Small intestine (tissue), 16 donors: ENCODE measurements at places on chromosomes 6 and 20.

DNA sequence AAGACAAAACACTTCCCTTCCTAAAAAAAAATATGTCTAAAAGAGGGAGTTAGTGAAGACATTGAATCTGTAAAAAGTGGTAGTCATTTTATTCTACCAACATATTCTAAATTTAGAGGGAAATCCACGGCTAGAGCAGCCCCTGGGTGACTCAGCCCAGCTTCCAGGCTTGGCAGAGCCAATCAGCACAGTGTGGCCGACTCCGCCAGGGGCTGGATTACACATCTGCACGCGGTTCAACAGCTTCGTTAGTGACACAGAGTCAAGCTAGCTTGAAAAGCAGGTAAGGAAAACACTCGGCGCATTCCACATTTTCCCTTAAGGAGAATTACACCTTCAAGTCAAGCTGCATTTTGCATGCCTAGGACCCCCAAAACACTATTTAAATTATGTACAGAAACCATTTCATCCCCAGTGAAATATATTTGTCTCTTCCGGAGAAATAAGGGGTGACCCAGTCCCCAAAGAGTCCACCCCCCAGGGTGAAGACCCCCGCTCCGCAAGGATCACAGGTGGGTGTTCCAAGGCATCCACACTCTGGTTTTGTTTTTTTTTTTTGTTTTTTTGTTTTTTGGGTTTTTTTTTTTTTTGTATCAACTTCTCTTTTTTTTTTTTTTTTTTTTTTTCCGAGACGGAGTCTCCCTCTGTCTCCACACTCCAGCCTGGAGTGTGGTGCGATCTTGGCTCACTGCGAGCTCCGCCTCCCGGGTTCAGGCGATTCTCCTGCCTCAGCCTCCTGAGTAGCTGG is 58.4 kb upstream of the ARID1B start:
- H3K4me3 ChIP-seq, result no peak overlapping the region
- DNase-seq, result no peak
- no peaks in the 10 kb centered on the region for H3K27me3 ChIP-seq

- no peaks in the 10 kb centered on the region for H3K4me1 ChIP-seq
- no peak overlapping the region for H3K4me3 ChIP-seq
- no peak for DNase-seq
- no peak overlapping the region for H3K27ac ChIP-seq
Measured at GRCh38 chr6:22149096-22149495, 147.7 kb downstream of the PRL start.

GRCh38 chr6:142548566-142548965 is 246.8 kb downstream of the ADGRG6 start:
- H3K36me3 ChIP-seq, result no peaks in the 10 kb centered on the region
- H3K4me1 ChIP-seq, result no peaks in the 10 kb centered on the region
- H3K27ac ChIP-seq, result no peak overlapping the region

GRCh38 chr6:163460307-163460782 is 45.8 kb downstream of the QKI start:
- no peaks in the 10 kb centered on the region for H3K36me3 ChIP-seq
- peak overlapping the region; percentile 55 for H3K27ac ChIP-seq
- H3K27me3 ChIP-seq, result no peaks in the 10 kb centered on the region
- H3K4me3 ChIP-seq, result no peak overlapping the region

DNA sequence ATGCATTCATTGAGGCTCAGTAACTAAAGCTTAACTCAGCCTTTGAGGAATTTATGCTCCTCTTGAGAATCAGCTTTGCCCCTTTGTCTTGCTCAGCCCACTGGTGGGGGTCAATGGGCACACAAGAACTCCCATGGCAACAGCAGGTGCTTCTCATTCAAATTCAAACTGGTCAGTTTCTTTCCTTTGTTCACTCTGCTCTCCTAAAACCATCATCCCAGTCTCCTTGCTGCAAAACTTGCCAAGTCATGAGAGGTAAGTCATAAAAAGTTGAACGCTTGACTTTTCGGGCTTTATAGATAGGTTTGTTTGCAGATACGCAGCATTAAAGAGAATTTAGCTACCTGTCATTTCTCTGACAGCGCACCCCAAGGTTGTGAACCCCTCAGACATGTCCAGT is 146.8 kb downstream of the TFAP2A start:
- no peaks in the 10 kb centered on the region for H3K36me3 ChIP-seq
- H3K27ac ChIP-seq, result no peak overlapping the region
- H3K4me1 ChIP-seq, result no peaks in the 10 kb centered on the region
